ENCODE measurements at places on chromosomes 7 and 10.

DNA sequence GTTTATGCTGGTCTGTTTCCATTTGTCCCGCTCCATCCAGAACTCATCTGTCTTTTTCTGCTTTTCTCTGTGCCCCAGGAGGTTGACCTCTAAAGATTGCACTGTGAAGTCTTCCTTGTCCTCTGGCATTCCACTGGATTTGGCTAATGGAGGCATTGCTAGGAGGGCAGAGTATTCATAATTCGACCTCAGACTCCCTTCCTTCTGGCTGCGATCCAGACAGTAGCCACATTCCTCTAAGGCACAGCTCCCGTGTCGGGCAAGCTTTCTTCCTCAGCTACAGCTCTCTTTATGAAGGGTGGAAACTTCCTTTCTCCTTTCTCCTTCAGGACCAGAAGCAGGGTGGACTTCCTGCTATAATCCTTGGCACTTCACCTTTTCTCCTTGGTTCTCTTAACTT is 175.9 kb downstream of the BAMBI start:
- DNase-seq: no peak

- DNase-seq: no peak
Observed at GRCh38 chr7:138324941-138325340, 135.1 kb upstream of the TRIM24 start.

- DNase-seq: no peak
Observed at GRCh38 chr7:27513885-27514284, 148.8 kb downstream of the HIBADH start.

GRCh38 chr7:36272567-36273269 is 116.9 kb upstream of the ANLN start:
- no peak for DNase-seq

GRCh38 chr10:96704563-96704962 is 15.8 kb downstream of the PIK3AP1 start:
- no peak for DNase-seq

DNA sequence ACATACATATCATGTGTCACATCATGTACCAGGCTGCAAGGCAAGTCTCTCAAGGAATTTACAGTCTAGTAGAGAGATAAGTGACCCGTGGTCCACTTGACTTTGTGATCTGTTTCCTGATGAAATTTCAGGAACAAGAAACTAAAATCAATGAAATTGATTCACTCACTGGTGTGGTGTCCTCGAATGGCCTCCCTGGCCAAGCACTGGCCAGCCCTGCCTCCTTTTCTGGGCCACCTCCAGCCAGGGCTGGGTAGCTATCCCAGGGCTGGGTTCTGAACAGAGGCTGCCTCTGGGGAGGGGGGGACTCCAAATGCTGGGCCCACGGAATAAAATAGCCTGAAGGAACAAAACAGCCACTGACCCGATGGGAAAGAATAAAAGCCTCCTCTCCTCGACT is 182.2 kb downstream of the HERPUD2 start:
- DNase-seq: no peak

DNA sequence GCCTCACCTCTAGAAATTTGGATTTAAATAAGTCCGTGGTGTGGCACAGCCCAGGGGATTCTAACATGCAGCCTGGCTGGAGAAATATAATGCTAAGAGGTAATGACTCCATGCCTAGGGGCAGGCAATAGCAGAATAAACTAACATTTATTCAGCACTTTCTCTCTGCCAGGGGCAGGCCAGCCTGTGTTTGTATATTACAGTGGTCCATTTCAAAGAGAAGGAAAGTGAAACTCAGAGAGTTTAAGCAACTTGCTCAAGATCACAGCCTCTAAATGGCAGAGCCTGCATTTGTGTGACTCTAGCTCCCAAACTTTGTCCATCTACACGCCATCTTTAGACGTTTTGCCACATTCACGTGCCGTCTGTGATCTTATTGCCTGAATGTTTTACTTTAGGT is 6.7 kb upstream of the LRRC18 start:
- DNase-seq: peak; percentile 19

All from lung microvascular endothelial cell (primary cell).